ENCODE measurements at places on chromosomes 13 and 19.
A peak's percentile ranks its signal among the peaks of the same experiment; 100 is the strongest.

GRCh38 chr13:20702915-20703779, at the start of gene IL17D:
TSS of gene IL17D (plus strand) at chr13:20703699. CDS start at chr13:20704002, 303 bp downstream.
- no peak for DNase-seq

- no peak for DNase-seq
These were observed 52.8 kb downstream of the GADD45B start for GRCh38 chr19:2528675-2529101.

DNA sequence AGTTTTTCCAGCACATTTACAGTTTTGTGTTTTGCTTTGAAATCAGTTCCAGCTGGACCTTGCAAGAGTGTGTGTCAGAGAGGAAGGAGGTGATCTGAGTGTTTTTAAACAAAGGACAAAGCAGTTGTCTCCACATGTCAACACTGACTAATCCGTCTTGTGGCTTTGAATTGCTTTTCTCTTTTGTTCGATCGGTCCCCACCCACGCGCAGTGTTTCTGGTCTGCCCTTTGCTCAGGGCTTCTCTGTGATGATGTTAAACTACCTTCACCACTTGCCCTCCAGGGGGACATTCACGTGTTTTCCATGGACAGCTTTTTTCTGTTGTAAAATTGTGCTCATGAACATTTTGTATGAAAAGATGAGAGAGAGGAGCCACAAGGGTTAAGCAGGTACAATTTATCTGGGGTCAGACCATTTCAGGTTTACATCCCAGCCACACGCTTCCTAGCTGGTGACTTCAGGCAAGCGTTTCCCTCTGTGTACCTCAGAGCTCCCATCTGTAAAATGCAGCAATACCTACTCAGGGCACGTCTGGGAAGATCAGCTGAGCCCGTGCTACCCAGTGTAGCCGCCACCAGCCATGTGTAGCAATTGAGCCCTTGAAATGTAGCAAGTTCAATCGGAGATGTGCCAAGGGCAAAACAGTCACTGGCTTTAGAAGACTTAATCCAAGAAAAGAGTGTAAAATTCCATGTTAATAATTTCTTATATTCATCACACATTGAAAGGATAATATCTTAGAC, 13.5 kb upstream of the PLA2G4C start:
- peak; percentile 84 for DNase-seq

- DNase-seq = no peak
These were observed 144.3 kb upstream of the FRY start for GRCh38 chr13:31887286-31887685.

DNA sequence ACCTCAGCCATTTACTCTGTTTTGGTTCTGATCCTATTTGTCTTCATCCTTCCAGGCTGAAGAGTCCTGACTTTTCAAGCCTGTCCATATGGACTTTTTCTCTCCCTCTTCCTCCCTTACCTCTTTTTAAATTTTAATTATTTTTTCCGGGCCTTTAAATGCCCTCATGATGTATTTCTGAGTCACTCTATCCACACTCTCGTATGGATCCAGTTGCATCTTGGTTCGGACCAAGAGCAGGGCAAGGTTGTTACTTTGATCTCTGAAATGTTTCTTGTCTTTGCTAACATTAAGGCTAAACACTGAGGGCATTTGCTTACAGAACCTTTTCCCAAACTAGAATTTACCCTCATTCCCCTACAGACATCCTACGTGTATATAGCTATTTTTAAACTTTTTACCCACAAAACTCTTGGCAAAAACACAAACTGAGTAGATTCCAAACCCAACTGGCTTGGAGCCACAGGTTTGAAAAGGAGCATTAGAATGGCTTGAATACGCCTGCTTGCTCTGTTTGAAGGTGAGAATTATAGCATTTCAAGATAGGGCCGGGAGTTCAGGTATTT, 47.4 kb upstream of the SERPINE3 start:
- DNase-seq = no peak

DNA sequence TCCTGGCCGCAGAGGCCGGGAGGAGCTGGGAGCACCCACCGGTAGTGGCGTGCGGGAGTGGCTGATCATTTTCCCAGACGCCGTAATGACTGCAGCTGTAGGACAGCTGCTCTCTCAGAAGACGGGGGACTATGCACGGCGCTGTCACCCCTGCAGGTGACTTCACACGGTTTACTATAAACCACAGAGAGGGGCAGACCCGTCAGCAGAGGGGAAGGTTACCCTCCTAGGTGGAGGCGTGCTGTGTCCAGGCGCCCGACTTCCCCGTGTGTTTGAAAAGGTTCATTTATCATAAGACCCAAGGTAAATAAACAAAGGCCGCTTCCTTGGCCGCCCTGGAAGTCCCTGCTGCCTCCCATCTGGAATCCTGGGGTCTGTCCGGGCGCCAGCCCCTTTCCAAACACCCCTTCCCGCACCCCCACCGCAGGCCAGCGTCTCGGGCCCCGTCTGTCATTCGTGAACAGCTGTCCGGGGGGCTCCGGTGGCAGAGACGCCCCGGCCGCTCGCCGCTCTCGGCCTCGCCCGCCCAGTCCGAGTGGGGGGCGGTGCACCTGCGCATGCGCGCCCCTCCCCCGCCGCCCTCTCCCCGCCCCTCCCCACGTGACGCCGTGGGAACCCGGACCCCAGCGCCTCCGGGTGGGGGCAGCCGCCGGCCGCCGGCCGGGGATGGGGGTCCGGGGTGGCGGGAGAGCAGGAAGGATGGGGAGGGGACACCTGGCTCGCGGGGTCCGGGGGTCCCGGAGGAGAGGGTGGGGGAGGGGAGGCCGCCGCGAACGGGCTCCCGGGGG, 915 bp downstream of the SHC2 start:
- no peak for DNase-seq

- DNase-seq = no peak
These were observed 76.7 kb upstream of the ZNF43 start for GRCh38 chr19:21912654-21913053.
